ENCODE measurements at places on chromosomes 4 and X.

GRCh38 chr4:124757126-124757525, 44.6 kb upstream of the ANKRD50 start:
- DNase-seq, result no peak

GRCh38 chr4:187961171-187961570, 34.4 kb upstream of the ZFP42 start:
- no peak for DNase-seq

GRCh38 chr4:95422436-95422835, 126.3 kb downstream of the UNC5C start:
- no peak for DNase-seq

DNA sequence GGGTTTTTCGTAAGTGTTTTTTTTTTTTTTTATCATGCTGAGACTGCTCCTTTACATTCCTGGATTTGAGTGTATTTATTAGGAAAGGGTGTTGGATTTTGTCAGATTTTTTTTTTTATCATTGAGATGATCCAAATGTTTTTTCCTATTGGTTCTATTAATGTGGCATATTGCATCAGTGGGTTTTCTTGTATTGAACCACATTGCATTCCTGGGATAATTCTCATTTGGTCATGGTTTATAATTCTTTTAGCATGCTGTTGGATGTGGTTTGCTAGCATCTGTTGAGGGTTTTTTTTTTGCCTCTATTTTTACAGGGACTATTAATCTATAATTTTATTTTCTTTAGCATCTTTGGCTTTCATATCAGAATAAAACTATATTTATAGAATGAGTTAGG, 28.8 kb downstream of the COL4A5 start:
- DNase-seq, result no peak

DNA sequence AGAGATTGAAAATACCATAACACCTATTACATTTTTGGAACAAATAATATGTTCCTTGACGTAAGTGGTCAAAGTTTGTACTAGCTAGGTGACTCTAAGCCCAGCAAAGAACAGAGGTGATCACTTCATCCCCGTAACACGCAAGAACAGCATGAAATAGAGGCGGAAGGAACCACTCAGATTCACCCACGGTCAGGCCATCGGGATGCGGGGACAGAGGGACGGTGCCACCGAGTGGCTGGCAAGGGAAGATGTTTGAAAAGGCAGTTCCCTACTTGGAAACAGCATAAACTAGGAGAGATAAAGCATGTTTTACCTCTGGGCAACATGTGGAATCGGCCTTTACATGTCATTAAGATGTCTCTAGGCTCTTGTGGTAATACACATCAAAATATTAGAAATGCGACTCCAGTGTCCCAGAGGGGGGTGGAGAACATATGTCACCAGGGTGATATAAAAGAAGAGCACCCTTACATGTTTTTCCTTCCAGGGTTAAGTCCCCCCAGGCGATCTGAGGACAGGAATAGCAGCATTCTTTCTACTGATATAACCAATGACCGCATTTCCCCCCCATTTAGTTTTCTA, 84.0 kb downstream of the PHKA2 start:
- DNase-seq, result no peak

DNA sequence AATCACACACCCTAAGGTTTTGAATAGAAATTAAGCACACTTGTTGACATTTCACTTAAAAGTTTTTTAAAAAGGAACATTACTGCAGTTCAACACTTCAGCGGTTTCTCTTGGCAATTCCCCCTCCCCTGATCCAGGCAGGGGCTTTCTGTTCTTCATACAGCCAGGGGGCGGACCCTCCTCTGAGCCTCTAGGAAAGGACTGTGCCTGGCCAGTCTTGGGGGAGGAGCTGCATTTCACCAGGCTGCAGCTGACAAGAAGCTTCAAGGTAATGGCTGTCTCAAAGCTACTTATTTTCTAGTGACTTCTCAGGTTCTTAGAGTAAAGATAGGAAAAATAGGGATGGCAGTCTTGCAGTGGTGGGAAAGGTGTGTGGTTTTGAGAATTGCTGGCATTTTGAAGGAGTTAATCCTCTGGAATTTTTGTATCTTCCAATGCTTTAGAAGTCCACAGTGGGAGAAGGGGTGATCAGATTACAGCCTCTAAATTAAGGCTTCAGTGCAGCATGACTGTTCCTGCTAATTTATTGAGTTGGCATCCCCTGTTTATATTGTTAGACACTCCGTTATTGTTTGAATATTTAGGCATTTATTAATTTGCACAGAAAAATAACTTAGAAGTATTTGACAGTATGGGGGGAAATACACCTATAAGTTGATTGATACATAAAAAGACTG, 33.5 kb downstream of the PWWP3B start:
- DNase-seq, result no peak

- no peak for DNase-seq
These were observed 279.7 kb downstream of the CAMK2D start for GRCh38 chr4:113481820-113482219.

GRCh38 chr4:44632733-44633132, 18.7 kb downstream of the YIPF7 start:
- DNase-seq, result no peak

DNA sequence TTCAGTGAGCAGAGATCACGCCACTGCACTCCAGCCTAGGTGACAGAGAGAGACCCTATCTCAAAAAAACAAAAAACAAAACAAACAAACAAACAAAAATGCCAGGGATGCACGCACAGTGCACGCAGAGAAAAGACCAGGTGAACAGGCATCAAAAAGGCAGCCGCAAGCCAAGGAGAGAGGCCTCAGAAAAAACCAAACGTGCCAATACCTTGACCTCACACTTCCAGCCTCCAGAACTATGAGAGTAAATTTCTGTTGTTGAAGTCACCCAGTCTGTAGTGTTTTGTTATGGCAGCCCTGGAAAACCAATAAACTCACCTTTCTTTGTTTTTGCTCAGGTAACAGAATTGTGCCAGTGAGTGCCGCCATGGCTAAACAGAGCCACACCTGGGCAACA, 66.0 kb downstream of the CHRNA9 start:
- no peak for DNase-seq

DNA sequence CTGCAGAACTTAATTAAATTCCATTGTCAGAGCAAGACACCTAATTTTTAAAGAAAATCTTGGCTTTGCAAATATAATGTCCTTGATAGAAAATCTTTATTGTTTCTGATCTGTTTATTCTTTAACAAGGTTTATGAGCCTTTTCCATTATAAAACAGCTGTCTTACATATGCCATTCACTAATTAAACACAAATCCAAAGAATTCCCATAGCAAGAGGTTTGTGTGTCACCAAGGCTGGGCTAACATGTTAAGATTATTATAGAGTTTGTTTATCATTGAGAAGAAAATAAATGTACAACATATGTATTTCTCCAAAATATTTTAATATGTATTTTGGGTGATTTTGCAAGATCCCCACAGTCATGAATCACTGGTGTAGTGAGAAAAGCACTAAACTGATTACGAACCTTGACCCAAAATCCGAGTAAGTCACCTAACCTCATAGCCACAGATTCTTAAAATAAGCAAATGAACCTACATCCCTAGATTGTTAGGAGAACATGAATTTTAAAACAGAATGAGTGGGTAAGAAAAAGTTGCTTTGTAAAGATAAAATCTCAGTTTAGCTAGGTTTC, 694.8 kb upstream of the INTU start:
- DNase-seq, result no peak

DNA sequence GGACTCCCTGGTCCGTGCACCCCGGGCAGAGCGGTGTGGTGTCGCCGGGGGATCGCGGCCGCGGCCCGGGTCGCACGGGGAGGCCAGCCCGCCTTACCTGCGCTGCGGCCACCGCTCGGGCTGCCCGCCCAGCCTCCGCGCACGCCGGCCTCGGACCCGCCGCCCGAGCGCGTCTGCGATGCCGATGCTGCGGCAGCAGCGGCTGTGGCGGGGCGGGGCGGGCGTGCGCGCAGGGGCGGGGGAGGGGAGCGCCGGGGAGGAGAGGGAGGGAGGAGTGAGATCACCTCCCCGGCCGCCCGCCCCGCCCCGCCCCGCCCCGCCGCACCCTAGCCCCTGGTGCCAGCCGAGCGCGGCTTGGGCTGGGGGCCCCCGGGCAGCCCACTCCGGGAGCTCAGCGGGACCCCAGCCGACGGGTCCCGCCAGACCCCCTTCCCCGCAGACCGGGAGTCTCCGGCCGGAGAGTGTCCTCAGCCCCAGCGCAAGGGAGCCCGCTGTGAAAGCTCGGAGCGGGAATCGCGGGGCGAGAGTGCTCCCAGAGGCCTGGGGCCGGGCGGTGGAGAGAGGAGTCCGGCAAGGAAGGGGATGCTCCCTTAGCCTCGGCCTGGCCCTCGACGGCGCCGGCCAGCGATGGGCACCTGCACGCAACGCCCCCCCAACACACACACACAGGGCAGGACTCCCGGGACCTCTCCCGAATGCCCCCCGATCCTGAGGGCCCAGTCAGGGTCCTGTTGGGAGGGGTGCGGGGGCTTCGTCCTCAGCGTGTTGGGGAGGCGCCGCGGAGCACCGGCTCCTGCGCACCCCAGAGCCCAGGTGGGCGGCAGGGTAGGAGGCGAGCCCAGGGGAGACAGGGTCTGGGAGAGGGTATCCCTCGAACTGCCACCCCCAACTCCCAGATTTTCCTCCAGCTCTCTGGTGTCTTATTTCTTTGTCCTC, at the start of gene L1CAM:
TSS of gene L1CAM (minus strand) at position 206 of the 936 bp plus-strand sequence. CDS start 10,337 bp downstream, outside the sequence.
- DNase-seq, result no peak

DNA sequence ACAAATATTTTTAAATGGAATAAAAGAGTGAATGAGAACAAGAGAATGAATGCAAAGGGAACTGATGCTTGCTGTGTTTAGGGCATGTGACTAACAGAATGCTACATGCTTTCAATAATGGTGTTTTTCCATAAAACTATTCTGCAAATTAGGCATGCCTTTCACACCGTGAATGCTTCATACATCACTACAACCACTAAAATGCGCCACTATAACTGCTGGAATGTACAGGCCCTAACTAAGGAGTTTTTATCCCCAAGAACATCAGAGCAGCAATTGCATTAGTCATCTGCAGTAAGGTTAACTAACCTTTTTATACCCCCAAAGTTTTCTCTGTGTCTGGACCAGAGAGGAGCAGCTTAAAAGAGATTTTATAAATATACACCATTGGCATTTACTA, 190.4 kb downstream of the ARAP2 start:
- DNase-seq, result no peak

- DNase-seq, result no peak
These were observed 3.9 kb upstream of the LNX1 start for GRCh38 chr4:53595204-53595603.

- DNase-seq, result no peak
These were observed 29.8 kb upstream of the TEX13C start for GRCh38 chrX:125289920-125290319.

- no peak for DNase-seq
These were observed 171.0 kb upstream of the RPS6KA3 start for GRCh38 chrX:20437683-20438082.

DNA sequence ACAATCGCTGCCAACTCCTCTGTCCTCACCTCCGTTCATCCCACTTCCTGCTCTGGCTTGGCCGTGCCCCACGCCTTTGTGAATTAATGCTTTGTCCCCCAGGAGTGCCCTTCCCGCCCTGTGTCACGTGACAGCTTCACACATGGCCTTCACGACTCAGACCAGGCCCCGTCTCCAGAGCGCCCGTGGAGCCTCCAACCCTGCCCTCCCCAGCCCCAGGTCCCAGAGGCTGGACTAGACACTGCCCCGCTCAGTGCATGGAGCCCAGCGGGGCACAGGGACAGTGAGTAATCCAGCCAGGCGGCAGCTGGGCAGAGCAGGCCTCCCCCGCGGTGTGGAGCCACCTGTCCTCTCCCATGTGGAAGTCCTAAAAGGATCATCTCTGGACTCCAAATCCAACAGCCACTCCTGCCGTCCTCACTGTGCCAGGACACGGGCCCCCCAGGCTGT, 7.4 kb downstream of the ADRA2C start:
- DNase-seq, result no peak

GRCh38 chrX:139025816-139026215, 314.3 kb upstream of the FGF13 start:
- DNase-seq, result no peak

DNA sequence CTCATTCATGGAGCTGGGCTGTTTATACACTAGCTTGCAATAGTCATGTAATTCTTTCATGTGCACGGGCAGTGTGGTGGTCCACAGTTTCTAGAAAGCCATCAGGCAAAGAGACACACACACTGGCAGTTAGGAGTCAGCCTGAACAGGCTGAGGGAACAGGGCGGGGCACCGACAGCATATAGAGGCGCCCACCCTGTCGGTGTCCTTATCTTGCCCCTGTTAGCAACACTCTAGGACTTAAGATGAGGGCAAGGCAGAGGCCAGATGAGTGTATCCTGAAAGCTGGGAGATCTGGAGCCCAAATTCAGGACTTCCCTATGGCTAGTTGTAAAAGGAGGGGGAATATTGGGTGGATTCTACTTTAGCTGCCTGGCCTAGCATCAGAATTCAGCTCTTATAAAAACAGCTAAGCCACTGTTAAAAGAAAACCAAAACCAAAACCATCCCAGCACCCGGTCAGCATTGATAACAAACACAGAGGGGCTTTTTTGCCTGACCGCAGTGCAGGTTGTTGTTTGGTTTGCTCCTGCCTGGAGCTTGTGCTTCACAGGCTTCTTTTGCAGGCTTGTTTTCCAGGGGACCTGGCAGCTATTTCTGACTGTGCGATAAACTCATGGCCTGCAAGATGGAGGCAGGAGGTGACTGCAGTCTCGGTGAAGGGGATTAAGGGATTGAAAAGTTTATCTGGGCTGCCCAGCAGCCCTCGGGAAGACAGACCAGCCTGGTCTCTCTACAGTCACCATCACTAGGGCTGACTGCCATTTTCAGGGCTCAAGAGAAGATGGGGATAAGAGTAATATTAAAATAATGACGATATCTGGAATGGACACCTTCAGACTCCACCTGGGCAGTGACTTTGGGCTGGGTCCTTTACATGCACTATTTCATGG, 638.9 kb downstream of the MID1IP1 start:
- no peak for DNase-seq

DNA sequence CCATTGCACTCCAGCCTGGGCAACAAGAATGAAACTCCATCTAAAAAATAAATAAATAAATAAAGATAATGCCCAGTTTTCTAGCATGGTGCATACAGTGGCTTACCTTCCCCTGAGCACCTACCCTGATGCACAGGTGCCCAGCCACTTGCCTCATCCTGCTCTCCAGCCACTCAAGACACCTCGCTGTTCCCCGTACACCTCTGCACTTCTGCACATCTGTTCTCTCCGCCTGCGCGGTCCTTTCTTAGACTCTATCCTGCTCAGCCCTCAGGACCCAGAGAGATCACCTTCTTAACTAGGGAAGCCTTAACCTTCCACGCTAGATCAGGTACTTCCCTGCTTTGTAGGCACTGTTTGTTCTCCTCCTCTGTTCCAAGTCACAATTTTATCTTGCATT, 2.9 kb downstream of the EVC start:
- no peak for DNase-seq

DNA sequence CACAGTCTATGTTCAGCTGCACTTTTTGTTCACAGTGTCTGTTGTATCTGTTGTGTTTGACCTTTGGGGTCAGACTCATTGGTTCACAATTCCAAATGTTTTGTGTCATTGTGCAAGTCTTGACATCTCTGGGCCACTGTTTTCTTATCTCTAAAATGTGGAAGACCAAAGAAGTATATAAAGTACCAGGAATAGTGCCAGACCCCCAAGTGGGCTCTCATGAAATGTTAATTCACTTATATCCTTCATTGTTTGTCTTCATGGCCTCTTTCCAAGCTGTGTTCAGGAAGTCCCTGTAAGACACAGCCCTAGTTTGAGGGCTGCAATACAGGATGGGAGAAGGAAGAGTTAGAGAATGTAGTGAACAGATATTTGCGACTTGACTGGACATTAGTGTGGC, 468.3 kb upstream of the BOD1L1 start:
- DNase-seq, result no peak

All from cerebellar nuclear complex (tissue), 1 donor.